ENCODE measurements at places on chromosomes 16 and 17.
A peak's percentile ranks its signal among the peaks of the same experiment; 100 is the strongest.

DNA sequence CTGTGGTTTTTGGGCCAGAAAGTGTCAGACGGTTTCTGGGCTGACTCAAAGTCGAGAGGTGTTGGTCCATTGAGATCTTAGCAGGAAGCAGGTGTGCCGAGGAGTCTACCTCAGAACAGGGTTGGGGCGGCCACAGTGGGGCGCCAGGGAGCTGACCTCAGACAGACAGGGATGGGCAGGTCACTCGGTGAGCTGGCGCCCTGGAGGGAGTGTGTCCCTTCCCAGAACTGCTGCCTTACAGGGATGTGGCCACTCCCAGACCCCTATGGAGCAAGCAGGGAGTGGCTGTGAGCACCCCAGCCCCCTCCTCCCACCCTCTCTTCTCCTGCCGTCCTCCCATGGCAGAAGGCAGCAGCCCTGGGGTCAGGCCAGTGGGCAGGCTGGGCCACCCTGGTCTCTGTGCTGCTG lies 14.0 kb upstream of the DPEP1 start:
- DNase-seq, result peak; percentile 17

GRCh38 chr16:22027633-22028032 lies 19.7 kb downstream of the MOSMO start:
- no peak for DNase-seq

DNA sequence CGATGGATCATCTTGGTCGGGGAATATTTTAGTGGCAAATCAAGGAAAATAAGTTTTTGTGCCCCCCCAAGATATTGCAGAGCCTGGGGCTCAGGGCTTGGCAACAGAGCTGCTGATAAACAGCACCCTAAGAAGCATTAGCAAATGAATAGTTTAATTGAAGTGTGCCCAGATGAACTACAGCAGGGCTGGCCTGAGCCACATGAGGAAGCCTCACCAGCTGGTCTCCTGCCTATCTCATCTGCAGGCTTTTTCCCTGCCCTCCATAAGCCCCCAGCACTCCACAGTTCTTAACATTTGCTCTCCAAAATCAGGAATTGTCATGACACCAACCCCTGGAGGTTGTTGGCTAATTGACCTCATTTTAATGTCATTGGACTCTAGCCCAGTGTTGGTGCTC lies 480.2 kb downstream of the HS3ST3B1 start:
- no peak for DNase-seq

DNA sequence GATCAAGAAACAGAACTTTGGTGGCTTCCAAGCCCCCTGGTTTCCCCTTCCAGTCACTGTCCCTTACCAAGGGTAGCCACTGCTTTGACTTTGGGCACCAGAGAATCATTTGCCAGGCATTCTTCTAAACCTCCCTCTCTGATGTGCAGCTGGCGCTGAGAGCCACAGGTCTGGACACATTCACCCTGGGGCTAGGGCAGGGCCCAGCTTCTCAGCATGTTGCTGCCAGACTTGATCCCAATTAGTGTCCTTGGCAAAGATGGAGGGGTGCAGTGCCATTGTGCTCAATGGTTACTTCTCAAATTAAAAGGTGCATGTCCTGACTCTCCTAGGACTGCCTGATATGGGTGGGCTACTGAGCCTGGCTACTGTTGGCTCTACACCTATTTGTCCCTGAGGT lies 7.6 kb upstream of the SLC47A2 start:
- DNase-seq, result no peak

- no peak for DNase-seq
Measured at GRCh38 chr17:67132366-67132765, 88.0 kb downstream of the CACNG1 start.

- no peak for DNase-seq
Measured at GRCh38 chr17:16909472-16910246, 62.3 kb downstream of the TNFRSF13B start.

GRCh38 chr17:12856416-12856815 lies 67.1 kb downstream of the ARHGAP44 start:
- no peak for DNase-seq

- DNase-seq, result no peak
Measured at GRCh38 chr16:1890024-1890707, 18.2 kb upstream of the MEIOB start.

- DNase-seq, result no peak
Measured at GRCh38 chr16:10938796-10939648, 3.2 kb downstream of the DEXI start.

- DNase-seq, result no peak
Measured at GRCh38 chr17:77385750-77386501, 245.2 kb downstream of the SEC14L1 start.

- DNase-seq, result no peak
Measured at GRCh38 chr16:1915732-1916639, 2.2 kb downstream of the HS3ST6 start.

DNA sequence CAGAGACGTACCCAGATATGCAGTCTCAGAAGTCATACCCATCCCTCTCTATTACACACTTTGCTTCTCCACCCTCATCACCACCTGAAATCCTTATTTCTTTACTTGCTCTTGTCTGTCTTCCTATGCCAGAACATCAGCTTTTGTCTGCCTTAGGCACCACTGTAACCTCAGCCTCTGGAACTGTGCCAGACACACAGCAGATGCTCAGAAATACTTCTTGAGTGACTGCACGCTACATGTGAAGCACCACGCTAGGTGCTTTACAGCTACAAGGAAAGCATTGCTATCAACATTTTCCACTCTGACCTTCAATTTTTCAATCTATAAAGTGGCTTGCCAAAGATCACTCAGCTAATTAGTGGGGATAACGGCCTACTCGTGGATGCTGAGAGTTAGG lies 226.8 kb downstream of the CHD9NB start:
- DNase-seq, result no peak

GRCh38 chr17:78672005-78672404 lies 94.8 kb upstream of the DNAH17 start:
- DNase-seq, result no peak

DNA sequence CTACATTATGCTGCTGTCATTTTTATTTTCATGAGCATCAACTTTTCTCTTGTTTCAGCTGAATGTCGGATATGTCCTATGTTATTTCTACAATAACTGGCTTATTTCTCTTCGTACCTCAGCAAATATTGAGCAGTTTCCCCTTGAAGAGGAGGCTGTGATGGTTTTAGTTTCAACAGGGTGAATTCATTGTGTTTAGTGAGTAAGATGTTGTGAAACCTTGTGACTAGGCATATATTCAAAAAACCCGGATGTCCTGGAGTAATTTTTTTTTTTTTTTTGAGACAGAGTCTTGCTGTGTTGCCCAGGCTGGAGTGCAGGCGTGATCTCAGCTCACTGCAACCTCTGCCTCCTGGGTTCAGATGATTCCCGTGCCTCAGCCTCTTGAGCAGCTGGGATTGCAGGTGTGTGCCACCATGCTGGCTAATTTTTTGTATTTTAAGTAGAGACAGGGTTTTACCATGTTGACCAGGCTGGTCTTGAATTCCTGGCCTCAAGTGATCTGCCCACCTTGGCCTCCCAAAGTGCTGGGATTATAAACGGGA lies 11.1 kb downstream of the CPD start:
- DNase-seq, result no peak

GRCh38 chr16:73616166-73616753 lies 568.3 kb upstream of the ZFHX3 start:
- no peak for DNase-seq

GRCh38 chr17:17853811-17854447 lies 17.1 kb upstream of the SREBF1 start:
- no peak for DNase-seq

DNA sequence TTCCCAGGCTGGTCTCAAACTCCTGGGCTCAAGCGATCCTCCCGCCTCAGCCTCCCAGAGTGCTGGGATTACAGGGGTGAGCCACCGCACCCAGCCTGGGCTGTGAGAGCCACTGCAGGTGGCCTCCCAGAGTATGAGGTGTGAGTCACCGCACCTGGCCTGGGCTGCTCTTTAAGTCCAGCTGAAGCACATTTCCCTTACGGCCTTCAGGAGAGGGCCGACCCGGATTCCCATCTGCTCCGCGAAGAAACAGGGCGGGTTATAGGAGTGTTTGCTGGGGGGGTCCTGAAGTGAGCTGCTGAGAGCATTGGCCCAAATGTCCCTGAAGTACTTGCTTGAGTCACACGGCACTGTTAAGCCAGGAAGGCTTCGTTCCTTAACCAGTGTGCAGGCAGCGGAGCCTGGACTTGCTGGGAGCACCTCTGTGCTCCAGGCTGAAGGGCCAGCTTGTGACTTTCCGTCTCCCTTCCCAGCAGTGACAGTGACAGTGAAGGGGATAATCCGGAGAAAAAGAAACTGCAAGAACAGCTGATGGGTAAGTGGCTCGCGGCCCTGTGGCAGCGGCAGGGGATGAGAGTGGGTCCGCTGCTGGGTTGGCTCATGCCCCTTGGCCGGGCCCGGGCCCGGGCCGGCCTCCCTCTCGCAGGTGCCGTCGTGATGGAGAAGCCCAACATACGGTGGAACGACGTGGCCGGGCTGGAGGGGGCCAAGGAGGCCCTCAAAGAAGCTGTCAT lies 7.2 kb downstream of the VPS4A start:
- DNase-seq, result no peak

DNA sequence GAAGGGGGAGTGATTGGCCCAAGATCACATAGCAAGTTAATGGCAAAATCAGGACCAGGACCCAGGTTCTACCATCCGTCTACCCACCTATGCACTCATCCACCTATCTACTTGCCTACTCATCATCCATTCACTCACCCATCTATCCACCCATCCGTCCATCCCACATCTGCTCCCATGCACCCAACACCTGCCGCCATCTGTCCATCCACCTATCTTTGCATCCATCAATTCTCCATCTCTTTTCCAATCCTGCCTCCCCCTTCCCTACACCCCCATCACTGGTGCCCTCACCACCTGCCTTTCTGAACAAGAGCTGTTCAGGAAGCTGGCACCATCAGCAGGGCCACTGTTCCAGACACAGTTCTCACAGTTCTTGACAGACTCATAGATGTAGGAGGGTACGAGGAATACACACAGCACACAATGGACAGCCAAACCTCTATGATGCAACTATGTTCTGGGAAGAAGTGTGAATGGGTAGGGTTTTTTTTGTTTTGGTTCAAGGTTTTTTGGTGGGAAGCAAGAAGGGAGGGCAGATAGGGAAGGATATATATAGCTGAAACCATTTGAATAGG lies 4.5 kb downstream of the SAMD14 start:
- DNase-seq, result no peak

DNA sequence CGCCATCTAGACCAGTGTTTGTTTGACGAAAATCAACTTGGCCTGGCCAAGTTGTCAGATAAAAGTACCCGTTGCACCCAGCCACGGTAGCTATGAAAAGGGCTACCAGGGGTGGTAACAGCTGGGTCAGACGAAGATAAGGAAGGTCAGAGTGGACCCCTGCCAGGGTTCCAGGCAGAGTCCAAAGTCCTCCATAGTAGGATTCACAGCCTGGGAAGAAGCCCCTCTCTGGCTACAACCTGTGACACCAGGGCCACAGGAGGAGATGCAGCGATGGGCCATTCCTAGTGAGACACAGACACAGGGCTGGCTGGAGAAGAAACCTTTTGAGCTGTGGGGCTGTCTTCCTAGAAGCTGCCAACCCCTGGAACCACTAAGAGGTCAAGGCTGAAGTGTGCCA lies 39.3 kb downstream of the MEAK7 start:
- DNase-seq, result no peak
